ENCODE measurements at places on chromosomes 12 and 14.

- DNase-seq: no peak
Observed at GRCh38 chr12:40647651-40648050, 44.6 kb upstream of the CNTN1 start.

GRCh38 chr12:32612658-32613614 lies 66.2 kb upstream of the DNM1L start:
- no peak for DNase-seq

DNA sequence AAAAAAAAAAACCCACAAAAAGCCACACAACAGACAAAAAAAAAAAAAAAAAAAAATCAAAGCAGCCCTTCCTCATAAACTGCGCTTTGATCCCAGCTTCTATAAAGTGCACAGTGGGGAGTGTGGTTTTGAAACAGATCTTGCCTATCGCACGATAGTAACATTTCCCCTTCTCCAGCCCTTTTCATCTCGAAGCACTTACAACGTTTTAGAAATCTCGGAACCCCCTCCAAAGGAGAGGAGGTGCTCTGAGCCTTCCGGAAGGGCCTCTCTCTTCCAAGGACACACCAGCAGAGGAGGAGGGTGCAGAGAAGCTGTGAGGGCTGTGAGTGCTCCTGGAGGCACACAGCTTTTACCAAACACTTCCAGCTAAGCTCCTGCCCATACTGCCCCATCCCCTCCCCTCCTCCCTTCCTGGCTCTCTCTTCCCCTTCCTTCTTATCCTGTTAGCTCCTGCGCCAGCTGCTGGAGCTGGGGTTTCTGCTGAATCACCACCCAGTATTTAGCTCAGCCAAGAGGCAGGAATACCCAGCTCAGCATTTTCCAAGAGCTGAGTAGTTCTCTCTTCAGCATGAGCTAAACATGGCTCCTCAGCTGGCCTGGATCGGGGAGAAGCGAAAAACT lies 28.4 kb downstream of the SLC7A8 start:
- peak; percentile 92 for DNase-seq

DNA sequence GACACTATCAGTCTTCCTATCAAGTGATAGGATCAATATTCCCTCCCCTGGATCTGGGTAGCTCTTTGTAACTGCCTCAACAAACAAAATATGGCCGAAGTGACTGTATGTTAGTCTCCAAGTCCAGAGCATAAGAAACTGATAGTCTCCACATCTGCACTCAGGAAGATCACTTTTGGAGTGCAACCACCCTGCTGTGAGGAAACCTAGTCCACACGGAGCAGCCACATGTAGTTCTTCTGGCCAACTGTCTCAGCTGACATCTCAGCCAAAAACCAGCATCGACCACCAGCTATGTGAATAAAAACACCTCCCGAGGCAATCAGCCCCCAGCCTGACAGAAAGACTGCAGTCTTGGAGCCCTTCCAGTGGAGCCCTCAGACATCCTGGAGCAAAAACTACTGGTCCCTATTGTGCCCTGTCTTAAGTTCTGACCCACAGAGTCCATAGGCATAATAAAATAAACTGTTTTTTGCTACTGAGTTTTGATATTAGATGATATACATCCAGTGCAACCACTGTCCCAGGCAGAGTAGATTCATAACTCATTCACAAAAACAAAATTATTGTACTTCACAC lies 143.8 kb downstream of the MED13L start:
- no peak for DNase-seq

GRCh38 chr14:94650806-94651805 lies 38.9 kb downstream of the SERPINA3 start:
- DNase-seq: no peak

DNA sequence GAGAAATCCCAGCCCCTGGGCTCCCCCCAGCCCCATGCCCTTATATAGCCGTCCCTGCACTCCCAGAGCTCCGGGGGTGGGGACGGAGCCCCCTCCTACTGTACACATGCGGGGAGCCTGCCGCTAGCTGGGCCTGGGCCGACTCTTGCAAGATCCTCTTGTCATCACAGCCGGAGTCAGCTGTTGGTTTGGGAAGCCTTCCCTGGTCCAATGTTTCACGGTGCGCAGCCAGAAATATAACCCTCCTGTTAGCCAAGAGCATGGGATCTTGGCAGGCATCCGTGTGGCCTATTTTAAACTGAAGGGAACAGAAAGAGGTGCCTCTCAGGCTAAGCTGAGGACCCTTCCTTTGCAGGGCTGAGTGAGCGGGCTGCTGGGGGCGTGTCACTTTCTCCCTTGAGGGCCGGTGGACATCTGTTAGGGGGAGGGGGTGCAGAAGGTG lies 175.3 kb downstream of the TSPAN9 start:
- peak; percentile 94 for DNase-seq

- DNase-seq: no peak
Observed at GRCh38 chr14:71122866-71123565, 215.8 kb downstream of the PCNX1 start.

DNA sequence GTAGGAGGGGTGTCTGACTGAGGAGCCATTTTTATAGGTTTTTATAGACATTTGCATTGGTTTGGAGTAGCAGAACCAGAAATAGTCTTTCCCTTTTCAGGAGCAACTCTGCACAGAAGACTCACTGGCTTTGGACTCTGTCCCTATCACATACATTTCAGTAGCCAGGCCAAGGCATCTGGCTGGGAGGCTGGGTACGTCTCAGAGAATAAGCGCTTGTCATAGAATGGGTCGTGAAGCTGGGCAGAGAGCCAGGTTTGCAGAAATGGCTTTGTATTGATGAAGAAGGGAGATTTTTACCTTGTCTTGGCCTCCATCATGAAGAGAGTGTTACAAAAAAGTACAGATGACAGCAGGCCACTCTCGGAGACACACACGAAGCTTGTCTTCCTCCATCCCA lies 98.6 kb downstream of the CACNA1C start:
- DNase-seq: no peak

DNA sequence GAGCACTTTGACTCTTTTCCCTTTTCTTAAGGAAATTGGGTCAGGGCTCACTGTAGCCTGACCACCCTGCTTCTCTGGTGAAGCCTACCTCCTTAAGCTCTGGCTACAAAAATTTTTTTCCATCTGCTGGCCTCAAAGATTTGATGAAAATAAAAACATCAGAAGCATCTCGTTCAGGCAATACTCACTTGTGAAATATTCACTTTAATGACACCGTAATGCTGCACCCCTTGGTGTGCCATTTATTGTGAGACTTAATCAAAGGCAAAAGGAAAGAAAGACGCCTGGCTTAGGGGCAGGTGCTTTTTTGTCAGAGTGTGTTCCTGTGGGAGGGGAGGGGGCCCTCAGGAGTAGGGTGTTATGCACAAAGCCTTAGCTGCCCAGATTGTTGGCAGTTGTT lies 155.0 kb upstream of the TMPO start:
- DNase-seq: no peak

- peak; percentile 43 for DNase-seq
Observed at GRCh38 chr12:10214136-10214894, 1.6 kb downstream of the GABARAPL1 start.

DNA sequence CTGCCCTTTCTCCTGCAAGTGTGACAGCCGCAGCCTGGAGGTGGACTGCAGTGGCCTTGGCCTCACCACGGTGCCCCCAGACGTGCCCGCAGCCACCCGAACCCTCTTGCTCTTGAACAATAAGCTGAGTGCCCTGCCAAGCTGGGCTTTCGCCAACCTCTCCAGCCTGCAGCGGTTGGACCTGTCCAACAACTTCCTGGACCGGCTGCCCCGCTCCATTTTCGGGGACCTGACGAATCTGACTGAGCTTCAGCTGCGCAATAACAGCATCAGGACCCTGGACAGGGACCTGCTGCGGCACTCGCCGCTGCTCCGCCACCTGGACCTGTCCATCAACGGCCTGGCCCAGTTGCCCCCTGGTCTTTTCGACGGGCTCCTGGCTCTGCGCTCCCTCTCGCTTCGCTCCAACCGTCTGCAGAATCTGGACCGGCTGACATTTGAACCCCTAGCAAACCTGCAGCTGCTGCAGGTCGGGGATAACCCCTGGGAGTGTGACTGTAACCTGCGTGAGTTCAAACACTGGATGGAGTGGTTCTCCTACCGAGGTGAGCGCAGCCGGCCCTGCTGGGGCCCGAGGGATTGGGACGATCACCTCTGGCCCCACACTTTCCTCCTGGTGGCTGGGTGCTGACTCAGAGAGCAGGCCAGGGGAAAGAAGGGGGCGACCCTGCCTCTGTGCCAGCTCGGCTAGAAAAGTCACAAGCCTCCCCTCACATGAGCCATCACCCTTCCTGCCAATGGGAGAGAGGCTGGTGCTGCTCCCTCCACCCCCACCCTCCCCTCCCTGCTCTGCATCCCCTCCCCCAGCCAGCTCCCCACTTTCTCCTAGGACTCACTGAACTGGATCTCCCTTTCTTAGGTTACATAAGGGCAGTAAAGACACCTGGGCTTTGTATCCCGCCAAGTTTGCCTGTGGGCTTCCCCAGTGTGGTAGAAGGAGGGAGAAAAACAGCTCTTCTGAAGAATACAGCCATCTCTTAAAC lies 10.9 kb downstream of the LRTM2 start:
- DNase-seq: peak; percentile 93

DNA sequence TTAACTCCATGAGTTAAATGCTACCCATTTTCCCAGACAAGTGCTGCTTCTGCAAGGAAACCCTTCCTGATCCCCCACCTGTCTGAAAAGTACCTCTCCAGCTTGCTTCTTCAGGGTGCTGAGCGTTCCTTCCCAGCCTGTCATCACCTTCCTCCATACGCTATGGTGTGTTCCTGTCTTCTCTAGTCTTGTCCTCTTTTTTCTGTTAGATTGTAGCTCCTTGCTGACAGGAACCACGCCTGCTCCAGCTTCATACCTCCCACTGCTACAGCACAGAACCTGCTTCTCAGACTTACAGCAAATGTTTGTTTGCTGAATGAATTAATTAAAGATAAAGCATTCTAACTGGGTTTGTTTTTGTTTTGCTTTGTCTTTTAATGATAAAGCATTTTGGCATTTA lies 39.1 kb downstream of the ERH start:
- DNase-seq: no peak

DNA sequence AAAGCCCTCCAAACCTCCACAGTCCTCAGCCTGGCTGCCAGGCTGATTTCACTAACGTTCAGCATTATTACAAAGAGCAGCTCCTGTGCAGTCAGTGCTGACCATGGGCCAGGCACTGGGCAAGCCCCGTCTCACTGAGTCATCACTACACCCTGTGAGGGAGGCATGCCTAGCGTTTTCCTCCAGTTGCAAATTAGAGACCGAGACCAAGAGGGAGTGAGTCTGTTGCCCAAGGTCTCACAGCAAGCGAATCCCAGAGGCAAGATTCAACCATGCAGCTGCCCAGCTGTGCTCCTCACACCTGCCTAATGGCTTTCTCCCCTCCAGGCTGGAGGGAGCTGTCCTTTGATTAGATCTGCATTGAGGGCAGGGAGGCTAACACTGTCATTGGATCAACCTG lies 229.3 kb upstream of the LHX5 start:
- no peak for DNase-seq
